ENCODE measurements at places on chromosomes 3 and 15.

DNA sequence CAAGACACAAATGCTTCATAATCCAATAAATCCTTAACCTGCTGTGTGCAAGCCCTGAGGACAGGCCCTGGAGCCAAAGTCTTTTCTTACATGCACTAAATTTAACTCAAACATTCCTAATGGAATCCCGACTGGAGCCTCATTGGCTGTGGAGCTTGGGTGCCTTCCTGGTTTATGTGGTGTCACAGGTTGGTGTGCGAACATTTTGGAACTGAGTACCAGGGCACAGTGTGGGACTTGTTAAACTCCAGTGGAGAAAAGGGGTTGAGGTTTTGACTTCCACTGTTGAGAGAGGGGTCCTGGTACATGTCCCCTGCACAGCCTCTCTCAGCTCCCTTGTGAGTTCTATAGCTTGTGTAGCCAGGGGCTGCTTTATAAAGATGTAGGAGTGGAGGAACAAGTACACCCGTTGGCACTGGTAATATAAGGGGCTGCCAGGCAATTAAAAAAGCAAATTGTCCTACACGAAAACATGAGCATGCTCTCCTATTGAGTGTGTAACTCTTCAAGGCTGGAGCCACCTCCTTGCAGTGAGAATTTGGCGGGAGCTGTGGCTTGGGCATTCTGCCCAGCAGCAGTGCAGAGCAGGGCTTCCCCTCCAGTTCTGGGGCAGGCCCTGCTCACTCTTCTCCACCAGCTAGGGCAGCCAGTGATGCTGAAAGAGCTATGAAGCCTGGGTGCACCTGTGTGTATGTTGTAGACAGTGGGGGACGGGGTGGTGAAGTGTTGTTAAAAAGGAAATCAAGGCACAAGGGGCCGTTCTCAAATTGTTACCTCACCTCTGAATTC, 218.1 kb downstream of the CLSTN2 start:
- DNase-seq = no peak

- no peak for DNase-seq
These were observed 179.4 kb upstream of the ADAMTS9 start for GRCh38 chr3:64867224-64867623.

GRCh38 chr3:134694946-134695543, 44.2 kb upstream of the KY start:
- no peak for DNase-seq

GRCh38 chr3:24166515-24166914, 221.4 kb downstream of the NR1D2 start:
- DNase-seq = no peak

DNA sequence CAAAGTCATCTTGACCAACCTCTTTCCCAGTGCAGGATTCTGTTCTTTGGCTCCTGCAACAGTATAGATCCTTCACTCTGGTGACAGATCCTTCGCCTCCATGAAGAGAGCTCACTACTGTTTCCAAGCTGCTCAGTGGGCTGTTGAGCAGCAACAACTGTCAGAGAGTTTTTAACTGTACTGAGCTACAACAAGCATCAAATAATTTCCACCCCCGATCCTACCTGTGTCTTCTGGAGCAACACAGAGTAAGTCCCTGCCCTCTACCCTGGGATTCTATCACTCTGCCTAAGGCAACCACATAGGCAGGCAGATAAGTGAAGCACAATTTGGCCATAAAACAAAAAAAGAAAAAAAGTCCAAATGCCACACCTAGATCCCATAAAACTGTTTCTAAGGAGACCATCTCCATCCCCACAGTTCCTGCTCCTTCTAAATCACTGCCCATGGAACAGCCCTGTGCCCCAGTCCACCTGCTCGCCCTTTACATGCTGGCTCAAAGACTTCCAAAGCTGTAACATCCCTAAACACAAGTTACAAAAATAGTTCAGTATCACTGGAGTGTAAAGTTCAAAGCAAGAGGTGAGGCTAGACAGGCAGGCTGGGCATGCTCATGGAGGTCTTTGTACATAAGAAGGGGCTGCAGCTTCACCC, 37.8 kb upstream of the ANPEP start:
- DNase-seq = no peak

DNA sequence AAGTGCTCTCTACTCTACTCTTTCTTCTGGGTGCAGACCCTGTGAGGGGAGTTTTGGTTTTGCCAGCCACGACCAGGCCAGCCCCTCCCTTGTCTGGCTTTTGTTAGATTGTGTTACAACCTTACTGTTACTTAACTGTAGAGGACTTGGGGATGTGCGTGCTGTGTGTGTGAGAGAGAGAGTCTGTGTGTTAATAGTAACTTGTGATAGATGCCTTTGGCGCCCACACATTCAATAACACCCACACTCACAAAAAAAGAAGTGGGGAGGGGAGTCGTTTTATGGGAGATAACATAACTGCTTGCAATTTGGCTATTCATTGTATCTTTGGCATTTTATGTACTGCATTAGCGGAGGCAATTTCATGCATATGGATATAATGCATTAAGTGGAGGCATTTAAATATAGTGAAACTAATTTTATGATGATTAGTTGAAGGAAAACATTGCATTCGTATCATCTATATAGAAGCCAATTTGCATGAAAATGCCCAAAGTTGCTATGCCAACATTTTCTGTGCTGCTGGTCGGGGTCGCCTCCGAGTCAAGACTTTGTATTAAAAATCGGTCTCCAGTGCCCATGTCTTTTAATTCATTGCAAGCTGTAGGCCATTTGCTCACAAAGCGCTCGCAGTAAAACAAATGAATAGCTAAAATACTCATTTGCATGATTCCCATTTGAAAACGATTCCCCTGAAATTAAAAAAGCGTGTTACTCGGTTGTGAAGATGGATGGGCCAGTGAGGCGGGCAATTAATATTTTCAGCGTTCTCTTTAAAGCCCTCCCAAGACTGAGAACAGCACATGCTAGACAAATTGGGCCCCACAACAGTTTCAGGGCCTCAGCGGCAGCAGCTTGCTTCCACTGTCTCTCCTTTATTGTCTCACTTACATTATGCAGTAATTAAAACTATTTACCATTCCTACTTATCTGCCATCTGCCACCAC, 158.5 kb upstream of the SMAD3 start:
- no peak for DNase-seq

DNA sequence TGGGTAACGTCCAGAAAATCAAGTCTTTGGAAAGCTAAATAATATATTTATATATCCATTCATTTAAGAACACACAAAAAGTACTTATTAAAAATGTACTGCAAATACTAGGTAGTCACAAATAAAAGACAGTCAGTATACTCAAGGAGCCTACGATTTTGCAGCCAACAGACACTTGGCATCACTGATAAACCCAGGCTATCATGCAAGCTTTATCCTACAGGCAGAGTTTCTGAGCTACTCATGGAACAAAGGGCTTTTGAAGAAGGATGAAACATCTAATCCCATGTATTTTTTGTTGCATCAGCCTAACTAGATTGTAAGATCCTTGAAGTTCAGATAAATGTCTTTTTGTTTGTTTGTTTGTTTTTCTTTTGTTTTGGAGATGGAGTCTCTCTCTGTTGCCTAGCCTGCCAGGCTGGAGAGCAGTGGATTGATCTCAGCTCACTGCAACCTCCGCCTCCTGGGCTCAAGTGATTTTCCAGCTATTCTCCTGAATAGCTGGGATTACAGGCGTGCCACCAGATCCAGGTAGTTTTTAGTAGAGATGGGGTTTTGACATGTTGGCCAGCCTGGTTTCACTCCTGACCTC, 319.4 kb upstream of the MDFIC2 start:
- DNase-seq = no peak

DNA sequence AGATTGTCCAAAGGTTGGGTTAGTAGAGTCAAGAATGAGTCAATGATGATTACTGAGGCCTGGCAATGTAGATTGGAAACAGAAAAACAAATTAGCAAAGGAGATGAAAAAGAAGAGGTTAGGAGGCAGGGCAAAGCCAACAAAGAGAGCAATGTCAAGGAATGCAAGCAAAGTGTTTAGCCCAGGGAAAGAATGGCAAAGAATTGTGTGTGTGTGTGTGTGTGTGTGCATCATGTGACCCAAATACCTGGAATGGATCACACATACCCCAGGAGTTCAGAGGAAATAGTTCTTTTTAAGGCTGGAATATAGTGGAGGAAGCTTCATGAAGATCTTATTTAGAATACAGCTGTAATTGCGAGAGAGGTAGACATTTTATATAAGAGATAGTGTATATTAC, 831.7 kb upstream of the ARPP21 start:
- no peak for DNase-seq

DNA sequence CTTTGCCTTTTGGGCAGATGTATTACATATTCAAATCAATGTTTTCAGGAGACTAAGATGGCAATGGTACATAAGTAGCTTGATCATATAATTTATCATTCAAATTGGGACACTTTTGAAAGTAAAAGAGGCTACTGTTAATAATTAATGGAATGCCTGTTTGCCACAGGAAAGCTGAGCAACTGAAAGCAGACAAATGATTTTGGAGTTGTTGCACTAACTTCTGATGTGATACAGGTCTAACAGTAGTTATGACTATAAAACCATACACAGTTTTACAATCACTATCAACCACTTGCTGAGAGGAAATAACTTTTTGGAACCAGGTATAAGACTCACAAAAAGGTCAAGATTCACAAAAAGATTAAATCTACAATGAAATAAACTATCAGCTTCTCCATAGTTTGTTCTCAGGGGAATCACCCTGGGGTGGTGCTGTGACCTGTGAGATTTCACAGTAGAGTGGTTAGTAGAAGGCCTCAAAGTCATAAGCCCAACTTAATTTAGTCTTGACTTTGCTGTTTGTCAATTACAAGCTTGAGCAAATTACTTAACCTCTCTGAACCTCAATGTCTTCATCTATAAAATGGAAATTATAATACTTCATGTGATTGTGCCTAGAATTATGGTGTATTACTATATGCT, 42.7 kb downstream of the HHLA2 start:
- DNase-seq = no peak

- no peak for DNase-seq
These were observed 79.9 kb upstream of the FAM98B start for GRCh38 chr15:38374029-38374428.

GRCh38 chr3:51975852-51976549, 1.1 kb downstream of the ABHD14A start:
- peak; percentile 20 for DNase-seq

DNA sequence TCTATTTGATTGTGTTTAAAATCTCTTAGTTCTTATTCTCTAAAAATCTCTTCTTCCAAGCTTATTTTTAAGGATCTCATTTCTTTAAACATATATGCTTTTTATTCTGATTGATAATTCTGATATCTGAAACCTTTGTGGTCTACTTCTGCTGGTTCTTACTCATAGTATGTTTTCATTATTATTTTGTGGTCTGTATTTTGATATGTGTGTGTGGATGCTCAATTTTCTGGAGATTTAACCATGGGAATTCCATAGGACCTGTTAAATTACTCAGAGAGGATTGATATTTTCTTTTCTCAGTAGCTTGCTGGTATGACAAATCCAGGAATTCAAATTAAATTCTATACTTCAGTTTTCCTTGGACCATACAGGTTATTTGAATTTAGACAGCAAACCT, 14.7 kb upstream of the HHLA2 start:
- DNase-seq = no peak

DNA sequence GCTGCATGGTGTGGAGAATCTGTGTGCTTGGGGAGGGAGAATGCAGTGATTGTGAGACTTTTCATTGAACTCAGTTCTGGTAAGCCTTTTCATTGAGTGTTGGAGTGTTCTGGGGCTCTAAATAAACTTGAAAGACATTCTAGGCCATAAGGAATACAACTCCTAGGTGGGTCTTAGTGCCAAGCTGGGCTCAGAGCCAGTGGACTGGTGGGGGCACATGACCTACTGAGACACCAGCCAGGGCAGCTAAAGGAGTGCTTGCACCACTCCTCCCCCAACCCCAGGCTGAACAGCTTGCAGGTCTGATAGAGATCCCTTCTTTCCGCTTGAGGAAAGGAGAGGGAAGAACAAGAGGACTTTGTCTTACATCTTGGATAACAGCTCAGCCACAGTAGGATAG, 21.7 kb upstream of the KPNA4 start:
- DNase-seq = no peak

GRCh38 chr15:74461847-74462511, 1.0 kb upstream of the UBL7 start:
- no peak for DNase-seq

DNA sequence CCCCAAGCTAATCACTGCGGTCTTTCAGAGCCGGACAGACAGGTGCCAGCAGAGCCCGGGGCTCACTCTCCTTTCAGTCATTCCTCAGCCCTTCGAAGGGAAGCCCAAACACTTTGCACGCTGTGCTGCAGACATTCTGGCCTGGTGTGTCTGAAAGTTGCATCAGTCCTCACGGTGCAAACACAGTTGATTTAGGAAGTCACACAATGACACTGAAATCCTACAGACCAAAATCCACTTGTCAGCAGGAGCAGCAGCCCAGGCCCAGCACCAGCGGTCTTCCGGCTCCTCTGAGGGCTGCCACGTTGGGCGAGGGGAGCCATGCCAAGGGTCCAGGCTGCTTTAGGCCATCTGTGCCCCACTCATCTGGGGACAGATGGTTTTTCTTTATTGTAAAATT, 61.6 kb downstream of the RGMA start:
- DNase-seq = no peak

DNA sequence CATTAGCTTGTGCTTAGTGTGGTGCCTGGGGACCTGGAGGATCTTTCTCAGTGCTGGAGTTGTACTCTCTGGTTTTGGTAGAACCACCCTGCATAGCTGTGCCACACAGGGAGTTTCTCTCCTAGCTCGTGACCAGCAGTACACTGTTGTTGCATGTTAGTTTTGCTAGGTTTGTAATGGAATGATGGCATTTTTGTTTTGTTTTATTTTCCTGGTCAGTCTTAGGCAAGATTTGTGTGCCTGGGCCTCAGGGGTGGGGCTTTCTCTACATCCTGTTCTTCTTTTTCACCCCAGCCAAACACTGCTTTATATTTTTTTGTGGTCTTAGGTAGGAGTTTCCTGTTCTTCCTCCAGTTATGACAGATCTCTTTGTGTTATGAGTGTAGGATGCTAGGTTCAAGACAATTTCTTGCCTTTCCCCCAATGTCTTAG, 534.5 kb upstream of the KCNMB2 start:
- DNase-seq = no peak

DNA sequence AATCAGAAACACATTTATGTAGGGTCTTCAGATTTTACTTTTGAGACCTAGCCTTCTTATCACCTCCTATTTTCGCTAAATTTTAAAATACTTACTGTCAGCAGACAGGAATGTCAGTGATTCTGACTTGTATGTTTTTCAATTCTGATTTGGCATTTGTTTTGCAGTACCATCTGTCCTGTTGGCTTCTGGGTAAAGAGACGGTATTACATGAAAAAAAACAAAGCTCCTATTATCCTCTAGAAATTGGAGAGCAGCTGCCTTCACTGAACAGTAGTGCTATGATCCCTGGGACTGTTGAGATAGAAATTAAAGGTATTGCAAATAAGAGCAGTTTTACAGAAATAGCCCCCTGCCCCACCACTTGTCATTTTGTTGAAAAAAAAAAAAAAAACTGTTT, 8.4 kb downstream of the ARMC8 start:
- no peak for DNase-seq

GRCh38 chr3:98800401-98800800, 37.3 kb downstream of the ST3GAL6 start:
- no peak for DNase-seq
